ENCODE measurements at places on chromosomes 5 and 9. TPM values are rescaled to one million over a fixed set of nuclear protein-coding genes. Genes with fewer than 3 reads are reported as not detected.

DNA sequence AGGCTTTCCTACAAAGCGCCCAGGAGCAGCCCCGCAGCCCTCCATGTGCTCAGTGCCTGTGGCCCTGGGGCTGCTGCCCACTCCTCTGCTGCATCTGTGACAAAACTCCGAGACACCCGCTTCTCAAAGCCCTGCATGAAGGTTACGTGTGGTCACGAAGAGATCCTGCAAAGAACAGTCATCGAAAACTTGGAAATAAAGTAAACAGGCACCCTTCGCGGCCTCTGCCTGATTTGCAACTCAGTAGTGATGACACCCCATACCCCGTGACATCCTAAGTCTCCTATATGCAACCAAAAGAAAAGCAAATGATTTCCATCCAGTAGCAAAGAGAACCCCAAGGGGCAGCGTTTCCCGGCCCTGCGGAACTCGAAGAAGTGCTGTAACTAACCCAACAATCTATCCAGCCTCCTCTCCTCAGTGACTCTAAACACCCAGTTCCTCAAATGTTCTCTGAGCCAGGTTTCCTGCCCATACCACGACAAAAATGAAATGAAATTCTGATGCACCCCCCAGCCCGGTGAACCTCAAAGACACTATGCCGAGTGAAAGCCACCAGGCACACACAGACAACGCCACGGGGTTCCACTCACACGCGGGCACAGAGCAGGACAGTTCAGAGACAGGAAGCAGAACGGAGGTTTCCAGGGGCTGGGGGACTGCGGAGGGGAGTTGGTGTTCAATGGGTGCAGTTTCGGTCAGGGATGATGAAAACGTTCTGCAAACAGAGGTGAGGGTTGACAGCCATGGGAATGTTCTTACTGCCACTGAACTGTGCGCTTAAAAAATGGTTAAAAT lies 19.0 kb downstream of the NACC2 start:
- no peak for DNase-seq

- DNase-seq = no peak
Measured at GRCh38 chr9:111872886-111873285, 23.7 kb upstream of the UGCG start.

- DNase-seq = no peak
Measured at GRCh38 chr5:94433397-94434163, 184.8 kb downstream of the KIAA0825 start.

DNA sequence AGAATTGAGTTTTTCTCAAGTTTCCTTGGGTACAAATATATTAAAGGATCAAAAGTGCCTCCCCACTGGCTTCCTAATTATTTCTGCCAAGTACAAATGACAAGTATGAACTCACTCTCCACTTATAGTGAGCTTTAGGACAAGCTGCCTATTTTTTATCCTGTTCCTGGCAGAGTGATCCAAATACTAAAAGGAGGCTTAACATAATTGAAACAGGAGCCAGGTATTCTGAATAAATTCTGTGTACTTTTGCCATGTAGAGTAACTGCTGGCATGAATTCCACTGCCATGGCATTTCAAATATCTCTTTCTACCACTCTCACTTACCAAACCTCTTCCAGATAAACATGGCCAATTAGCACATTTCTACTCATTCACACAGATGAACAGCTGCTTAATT lies 171.1 kb downstream of the EPB41L4A start:
- DNase-seq = no peak

- DNase-seq = peak; percentile 6
Measured at GRCh38 chr9:899440-900184, 58.1 kb downstream of the DMRT1 start.

DNA sequence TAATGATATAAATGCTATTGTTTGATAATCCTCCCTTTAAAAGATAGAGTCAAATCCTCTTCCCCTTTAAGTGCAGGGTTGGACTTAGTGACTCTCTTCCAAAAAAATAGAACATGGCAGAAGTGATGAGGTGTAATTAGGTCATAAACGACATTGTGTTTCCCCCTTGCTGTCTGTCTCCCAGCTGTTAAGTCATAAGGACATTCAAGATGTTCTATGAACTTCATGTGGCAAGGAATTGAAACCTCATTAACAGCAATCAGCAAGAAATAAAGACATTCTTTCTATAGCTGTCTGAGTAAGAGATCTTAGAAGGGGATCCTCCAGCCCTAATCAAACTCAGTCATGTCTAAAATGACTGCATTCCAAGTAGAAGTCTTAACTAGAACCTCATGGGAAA lies 3.3 kb upstream of the SLC25A46 start:
- no peak for DNase-seq

DNA sequence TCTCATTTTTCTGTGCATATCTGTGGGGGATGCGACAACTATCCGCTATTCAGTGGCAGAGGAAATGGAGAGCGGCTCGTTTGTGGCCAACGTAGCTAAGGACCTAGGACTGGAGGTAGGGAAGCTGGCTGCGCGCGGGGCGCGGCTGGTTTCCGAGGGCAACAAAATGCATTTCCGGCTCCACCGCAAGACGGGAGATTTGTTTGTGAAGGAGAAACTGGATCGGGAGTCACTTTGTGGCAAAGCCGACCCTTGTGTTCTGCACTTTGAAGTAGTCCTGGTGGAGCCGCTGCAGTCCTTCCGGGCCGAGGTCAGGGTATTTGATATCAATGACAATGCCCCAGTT lies 320 bp downstream of the PCDHB1 start:
- DNase-seq = no peak

- DNase-seq = no peak
Measured at GRCh38 chr5:137613554-137614265, 114.6 kb upstream of the SPOCK1 start.

- no peak for DNase-seq
Measured at GRCh38 chr9:76438841-76439588, 20.0 kb upstream of the GCNT1 start.

- no peak for DNase-seq
Measured at GRCh38 chr5:131193106-131193505, 22.4 kb downstream of the LYRM7 start.

- DNase-seq = no peak
Measured at GRCh38 chr5:87916320-87916719, 352.3 kb downstream of the TMEM161B start.

DNA sequence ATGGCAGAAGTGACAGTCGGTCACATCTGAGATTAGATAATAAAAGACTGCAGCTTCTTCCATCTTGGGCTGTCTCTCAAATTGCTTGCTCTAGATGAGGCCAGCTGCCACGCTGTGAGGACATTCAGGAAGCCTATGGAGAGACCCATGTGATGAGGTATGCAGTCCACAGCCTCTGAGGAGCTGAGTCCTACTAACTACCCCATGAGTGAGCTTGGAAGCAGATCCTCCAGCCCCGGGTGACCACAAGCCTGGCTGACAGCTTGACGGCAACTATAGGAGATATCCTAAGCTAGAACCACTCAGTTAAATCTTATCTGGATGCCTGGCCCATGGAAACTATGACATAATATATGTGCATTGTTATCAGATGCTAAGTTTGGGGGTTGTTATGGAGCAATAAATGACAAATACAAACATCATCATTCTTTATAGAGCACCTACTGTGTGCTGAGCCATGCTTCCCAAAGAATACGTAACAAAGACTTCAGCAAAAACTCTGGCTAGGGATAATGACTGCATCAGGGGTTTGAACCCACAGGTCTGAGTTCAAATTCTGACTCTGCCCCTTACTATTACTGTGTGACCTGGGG lies 26.7 kb downstream of the KCNV2 start:
- no peak for DNase-seq

DNA sequence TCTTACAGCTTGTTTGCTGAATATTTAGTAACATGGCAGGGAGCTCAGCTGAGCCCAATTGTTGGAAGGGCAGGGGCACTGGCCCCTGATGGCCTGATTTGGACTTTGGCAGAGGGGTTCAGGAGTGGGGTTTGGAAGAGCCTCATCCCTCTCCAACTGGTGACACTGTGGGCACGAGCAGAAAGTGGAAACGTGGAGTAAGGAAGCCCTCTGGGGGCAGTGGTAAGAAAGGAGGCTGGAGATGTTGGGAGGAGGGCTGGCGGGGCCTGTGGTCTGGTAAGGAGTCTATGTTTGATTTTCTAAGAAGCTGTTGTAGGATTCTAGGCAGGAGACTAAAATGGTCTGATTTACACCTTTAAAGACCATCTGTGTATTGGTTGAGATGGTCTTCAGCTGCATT lies 208.9 kb downstream of the HSPA4 start:
- no peak for DNase-seq

- DNase-seq = no peak
Measured at GRCh38 chr9:109977521-109977920, 197.5 kb downstream of the PALM2AKAP2 start.

GRCh38 chr5:113897748-113898147 lies 384.3 kb downstream of the YTHDC2 start:
- peak; percentile 77 for DNase-seq

GRCh38 chr5:159504857-159505304 lies 174.6 kb upstream of the IL12B start:
- DNase-seq = peak; percentile 38

DNA sequence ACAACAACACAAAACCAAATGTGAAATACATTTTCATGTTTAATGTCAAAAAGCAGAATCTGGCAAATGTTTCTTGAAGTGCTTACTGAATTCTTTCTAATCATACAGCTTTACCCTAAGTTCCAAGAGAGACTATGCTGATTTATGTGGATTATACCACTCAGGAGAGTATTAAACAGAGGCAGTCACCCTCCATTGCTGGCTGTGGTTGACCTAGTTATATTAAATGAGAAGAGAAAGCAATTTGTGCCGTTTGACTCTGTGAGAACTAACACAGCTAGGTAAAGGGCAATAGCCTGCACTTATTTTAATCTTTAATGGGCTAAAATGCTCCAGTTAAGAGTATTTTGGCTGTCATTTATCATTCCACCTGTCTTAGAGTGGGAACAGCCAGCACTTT lies 62.6 kb downstream of the ELL2 start:
- no peak for DNase-seq

DNA sequence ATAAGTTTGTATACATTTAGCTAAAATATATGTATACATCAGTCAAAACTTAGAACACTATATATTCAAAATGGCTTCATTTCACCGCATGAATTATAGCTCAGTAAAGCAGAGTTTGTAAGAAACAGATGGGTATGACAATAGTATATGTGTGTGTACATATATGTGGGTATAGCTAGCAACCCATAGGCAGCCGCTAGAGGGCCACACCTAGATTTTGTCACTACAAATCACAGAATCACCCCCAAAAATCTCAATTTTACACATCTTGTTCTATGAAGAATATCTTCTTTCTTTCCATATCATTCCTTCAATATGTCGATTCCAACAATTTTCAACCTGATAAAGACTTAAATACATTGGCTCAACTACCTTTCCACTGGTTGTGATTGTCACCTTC lies 357.8 kb upstream of the CCNG1 start:
- no peak for DNase-seq

GRCh38 chr5:16774806-16775205 lies 158.0 kb upstream of the RETREG1 start:
- DNase-seq = no peak

DNA sequence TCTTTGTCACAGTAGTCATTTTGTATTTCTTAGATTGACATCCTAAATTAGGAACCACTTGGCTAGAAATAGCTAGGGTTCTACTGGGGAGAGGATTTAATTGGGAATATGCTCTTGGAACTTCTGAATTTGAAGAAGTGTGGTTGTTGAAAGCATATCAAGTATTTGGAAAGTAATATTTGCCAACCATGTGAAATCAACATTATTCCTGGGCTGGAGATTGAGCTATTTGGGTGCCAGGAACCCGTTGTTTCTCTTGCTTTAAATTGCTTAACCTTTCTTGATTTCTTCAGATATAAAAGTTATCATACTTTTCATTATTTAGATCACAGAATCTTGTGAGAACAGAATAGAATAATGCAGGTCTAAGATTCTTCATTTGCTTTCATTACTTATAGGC lies 178.4 kb upstream of the ELL2 start:
- no peak for DNase-seq

- DNase-seq = no peak
Measured at GRCh38 chr5:160118349-160119141, 705 bp downstream of the PWWP2A start.

- DNase-seq = no peak
Measured at GRCh38 chr9:100430286-100430940, 3.5 kb downstream of the MSANTD3 start.

- DNase-seq = peak; percentile 85
Measured at GRCh38 chr5:15959370-15960164, 220.0 kb downstream of the MARCHF11 start.

DNA sequence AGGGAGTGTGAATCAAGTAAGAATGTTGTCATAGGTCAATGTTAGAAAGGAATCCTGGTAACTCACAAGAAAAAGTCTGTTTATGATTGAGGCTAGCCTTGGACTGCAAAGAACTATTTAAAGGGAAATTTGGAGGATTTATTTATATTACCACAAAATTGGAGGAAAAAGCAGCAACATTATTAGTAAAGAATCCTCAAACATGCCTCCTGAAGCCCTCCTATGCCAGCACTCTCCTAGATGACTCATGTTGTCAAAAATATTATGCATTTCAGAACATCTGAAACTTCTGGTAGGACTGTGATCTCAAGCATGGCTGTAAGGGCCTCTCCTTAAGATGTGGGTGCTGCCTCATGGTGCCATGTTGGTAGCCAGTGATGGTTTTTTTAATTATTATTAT lies 628.5 kb downstream of the CHSY3 start:
- DNase-seq = no peak

DNA sequence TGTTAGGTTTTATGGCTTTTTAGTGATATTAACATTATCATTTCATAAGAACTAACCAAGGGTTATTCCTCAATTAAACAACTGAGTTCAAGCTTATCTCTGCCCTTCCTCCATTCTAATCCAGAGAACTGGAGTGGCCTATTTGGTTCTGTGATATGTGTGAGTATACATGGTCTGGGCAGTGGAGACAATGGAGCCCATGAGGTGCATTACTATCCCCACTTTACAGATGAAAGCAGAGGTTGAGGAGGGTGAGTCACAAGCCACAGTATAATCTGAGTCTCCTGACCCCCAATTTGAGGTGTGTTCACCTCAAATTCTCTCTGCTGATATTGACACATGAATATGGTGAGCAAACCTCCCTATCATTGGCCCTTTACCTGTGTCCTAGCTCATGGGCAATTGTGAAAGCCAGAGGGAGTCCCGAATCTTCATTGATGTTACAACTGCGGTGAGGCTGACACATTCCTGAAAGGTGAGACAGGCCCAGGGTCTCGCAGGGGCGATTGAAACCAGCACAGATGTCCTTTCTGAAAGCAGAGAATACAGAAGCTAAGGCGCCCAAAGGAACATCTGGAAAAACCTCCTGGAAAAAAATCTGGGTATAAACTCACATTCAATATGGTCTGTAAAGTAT lies 217.2 kb downstream of the TARS1 start:
- no peak for DNase-seq

DNA sequence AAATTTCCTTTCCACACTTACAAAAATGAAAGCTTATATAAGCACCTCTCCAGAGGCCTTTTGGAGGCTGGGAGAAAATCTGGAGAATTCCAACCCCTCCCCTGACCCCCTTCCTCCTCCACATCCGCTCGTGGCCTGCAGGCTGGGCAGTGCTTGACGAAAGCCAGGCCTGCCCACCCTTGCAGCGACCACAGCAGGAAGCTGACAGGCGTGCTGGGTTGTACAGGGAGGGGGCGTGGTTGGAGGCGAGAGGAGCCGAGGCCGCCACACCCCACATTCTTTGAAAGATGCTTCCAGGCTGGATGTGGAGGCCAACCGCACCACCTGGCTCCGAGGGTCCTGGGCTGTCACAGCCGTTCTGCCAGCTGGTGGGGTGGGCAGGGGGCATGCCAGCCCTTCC lies 47.8 kb upstream of the IER5L start:
- DNase-seq = peak; percentile 53

FBXO4 gene
- polyA plus RNA-seq = not detected

VCAN gene
- polyA plus RNA-seq = 281 TPM

TAS2R1 gene
- polyA plus RNA-seq = not detected

OR2S2 gene
- polyA plus RNA-seq = not detected

CLINT1 gene
- 75.1 TPM for polyA plus RNA-seq

SMIM33 gene
- not detected for polyA plus RNA-seq

EPB41L4B gene
- polyA plus RNA-seq = not detected

EIF4E1B gene
- polyA plus RNA-seq = not detected
